Stimulated activated CD4-positive, alpha-beta T cell treated with anti-CD3 and anti-CD28 coated beads, TNF-alpha, amount 100 ng/mL, for 1 hour (primary cell): ENCODE measurements at places on chromosomes 5 and 9.
A peak's percentile ranks its signal among the peaks of the same experiment; 100 is the strongest.

- no peak for DNase-seq
Measured at GRCh38 chr5:145704724-145705123, 130.4 kb downstream of the PRELID2 start.

DNA sequence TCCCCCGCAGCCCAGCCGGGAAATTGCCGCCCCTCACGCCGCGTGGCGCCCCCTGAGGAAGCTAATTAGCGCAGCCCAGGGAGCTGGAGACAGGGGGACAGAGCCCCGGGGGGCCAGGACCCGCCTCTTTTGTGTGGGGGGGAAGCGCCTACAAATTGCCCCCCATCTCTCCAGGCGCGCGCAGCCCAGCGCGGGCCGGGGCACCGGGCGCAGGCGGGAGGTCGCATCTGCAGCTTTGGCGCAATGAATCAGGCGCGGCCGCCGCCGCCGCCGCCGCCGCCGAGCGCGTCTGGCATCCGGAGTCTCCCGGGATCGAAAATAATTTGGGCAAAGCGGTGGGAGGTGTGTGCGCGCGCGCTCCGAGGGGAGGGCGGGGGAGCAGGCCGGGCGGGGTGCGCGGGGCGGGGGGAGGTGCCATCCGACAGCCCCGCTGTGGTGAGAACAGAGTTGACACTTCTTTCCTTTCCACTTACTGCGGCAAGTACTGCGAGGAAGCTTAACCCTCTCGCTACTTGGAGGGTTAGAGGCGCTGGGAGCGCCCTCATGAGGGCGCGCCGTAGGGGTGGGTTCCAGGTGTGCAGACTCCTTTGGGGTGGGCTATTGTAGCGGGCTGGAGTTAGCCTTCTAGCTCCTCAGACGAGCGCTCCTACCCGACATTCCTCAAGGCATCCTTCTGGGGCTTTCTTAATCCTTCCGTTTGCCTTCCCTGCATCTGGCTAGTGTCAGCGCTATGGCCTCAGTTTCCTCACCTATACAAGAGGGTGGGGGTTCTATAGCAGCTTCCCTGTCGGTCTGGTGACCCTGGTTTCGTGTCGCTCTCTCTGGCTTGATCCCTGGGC, 63.1 kb downstream of the CXXC5 start:
- no peak for DNase-seq

DNA sequence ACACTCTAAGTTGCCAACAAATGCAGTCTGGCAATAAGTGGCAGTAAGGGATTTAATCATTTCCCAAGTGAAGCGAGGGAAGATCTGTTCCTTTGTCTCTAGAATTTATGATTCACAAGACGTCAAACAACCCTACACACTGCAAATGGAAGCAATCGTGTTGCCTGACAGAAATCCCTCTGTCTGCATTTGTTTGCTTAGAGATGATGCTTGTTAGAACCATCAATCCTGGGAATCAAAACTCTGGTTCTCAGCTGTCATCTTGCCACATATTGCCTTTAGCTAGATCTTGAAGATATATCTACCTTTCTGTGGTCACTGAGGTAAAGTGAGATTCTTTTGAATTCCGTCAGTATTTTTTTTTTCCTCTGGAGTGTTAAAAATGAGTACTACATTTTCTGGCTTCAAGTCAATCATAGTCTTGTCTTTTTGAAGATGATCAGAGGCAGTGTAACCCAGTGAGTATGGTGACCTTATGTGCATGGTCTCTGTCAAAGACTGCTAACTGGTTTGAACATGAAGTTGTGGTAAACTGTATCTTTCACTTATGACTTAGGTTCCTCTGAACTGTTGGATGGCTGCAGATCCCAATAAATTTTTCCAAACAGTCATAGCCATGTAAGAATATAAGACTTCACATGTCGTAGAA, 106.4 kb upstream of the STARD4 start:
- no peak for DNase-seq

DNA sequence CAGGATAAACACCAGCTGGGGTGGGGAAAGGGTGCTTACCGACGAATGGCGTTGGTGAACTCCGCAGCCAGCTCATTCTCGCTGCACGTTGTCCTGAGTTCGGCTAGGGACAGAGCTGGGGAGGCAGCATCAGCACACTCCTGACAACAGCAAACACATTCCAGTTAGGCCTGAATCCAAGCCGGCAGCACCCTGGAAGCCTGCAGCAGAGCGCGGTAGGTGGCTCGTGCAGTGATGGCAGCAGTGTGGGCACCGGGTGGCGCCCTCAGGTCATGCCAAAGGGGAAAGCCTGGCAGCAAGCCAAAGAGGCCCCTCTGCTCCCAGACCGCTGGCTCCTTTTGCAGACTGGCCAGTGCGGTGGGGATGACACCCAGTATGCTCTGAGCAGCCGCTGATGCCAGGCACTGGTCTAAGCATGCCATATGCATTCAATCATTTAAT, 66.9 kb downstream of the DCP2 start:
- DNase-seq, result no peak

GRCh38 chr9:79952401-79952800, 380.6 kb downstream of the TLE4 start:
- no peak for DNase-seq

DNA sequence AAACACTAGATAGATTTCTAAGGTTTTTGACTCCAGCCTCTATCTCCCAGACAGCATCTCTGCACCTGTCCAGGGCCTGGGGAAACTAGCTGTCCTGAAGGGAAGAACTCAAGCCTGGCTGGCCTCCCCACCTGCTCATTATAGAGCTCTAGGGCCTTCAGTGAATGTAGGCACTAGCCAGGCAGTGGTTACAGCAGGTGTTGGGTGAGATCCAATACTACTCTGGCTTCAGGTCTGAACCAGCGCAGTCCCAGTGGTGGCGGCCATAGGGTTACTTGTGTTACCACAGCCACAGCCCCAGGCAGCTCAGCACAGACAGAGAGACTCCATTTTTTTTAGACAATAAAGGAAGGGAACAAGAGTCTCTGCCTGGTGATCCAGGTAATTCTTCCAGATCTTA, 449.2 kb downstream of the IRX1 start:
- no peak for DNase-seq

GRCh38 chr5:147466360-147466980, 43.4 kb downstream of the DPYSL3 start:
- no peak for DNase-seq

- DNase-seq, result no peak
Measured at GRCh38 chr5:83072966-83073365, 4.2 kb downstream of the TMEM167A start.

GRCh38 chr9:76985581-76985980, 33.9 kb upstream of the FOXB2 start:
- no peak for DNase-seq

GRCh38 chr5:6472792-6473191, 24.1 kb downstream of the UBE2QL1 start:
- no peak for DNase-seq

DNA sequence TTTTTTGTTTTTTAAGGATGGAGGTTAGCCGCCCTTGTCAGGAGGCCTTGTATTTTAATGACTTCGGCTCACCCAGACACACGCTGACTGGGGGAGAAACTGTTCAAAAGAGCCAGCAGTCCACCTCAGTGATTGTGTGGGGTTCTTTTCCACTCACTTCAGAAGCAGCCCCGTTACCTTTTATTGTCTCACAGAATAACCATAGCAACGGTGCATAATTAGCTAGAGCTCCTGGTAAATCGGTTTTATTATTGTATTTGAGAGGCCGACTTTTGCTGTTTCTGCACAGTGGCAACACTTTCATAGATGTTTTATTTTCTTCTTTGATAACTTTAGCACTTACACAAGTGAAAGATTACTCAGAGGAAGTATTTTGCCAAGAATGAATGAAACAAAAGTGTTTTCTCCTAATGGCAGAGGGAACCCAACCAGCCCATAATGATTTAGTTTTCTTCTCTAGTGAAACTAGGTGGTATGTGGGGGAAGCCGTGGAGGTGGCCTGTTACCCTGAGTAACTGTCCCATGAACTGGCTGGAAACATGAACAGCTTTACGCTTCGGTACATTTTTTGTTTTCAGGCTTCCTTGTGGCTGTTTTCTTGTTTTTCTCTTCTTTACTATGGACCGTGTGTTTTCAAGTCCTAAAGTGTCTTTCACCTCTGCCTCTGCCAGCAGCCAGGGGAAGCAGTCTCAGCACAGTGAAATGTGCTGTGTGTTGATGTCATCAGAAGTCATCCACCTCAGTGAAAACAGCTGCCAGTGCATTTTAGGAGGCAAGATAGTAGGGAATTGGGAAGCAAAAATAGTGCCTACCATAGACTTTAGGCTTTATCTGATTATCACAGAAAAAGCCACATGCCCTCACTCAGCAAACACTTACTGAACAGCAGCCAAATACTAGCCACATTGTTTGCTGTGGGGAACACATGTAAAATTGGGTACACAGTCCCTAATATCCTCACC, 414.7 kb downstream of the KDM4C start:
- no peak for DNase-seq

DNA sequence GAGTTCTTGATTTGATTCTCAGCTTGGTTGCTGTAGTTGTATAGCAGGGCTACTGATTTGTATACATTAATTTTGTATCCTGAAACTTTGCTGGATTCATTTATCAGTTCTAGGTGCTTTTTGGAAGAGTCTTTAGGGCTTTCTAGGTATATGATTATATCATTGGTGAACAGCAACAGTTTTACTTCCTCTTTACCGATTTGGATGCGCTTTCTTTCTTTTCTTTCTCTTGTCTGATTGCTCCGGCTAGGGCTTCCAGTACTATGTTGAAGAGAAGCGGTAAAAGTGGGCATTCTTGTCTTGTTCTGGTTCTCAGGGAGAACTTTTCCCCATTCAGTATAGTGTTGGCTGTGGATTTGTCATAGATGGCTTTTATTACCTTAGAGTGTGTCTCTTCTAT, 158.9 kb downstream of the SAXO1 start:
- DNase-seq, result no peak

- no peak for DNase-seq
Measured at GRCh38 chr9:137310189-137311052, 8.3 kb upstream of the NRARP start.

DNA sequence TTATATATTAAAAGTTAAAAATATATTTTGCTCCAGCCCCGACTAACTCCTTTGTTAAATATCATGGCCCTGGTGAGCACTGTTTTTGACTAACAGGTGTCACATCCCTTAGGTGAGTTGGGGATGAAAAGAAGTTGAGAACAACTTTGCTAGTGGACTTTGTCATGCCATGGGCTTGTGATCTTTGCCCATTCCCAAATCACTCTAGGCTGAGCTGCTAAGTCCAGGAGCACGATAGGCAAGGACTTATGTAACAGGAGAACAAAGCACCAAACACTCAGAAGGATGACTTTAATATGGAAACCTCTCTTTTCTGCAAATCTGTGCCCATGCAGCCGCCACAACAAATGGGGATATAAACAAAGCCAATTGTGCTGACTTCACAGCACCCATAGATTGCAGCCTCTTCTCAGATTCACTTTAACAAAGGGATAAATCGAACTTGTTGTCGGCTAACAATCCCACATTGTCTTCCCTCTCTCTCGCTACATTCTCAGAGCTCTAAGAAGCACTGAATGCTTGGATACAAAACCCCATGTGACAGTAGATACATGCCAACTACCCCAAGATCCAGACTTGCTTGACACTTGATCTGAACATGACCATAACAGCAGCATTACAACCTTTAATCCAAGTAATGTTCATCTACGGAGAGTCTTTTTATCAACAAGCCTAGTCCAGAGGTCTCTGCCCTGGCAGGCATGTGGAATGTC, 86.8 kb upstream of the CD180 start:
- DNase-seq, result no peak

- DNase-seq, result no peak
Measured at GRCh38 chr5:58025809-58026208, 434.1 kb downstream of the PLK2 start.

DNA sequence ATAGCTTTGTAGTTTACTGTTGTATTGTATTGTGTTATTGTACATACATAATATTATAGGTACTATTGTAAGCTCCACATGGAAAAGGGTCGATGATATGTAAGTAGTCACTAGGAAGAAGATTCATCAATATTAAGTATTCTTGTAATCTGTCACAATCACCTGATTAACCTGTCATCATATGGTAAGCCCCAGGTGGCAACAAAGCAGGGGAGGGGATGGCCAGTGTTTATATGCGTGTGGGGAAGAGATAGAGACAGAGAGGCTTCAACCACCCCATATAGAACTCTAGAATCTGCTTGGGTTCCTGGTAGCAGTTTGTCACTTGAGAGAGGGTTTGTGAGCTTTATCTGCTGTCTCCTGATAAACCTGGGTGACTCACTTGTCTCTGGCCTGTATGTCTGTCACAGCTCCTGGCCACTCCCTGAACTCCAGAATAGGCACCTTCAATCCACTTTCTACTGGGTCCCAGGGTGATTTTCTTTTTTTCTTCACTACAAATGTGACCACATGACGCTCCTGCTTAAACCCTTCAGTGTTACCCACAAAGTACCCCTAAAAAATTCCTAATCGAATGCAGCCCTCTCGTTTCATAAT, 48.9 kb upstream of the CPEB4 start:
- no peak for DNase-seq

- DNase-seq, result no peak
Measured at GRCh38 chr5:34682926-34683623, 26.9 kb downstream of the RAI14 start.

GRCh38 chr5:103849934-103850333, 287.3 kb upstream of the NUDT12 start:
- no peak for DNase-seq

GRCh38 chr9:131629825-131630204, 84.5 kb downstream of the PRRT1B start:
- no peak for DNase-seq

GRCh38 chr9:92963831-92964606, 16.7 kb downstream of the FGD3 start:
- DNase-seq, result peak; percentile 43

GRCh38 chr9:134338394-134339182, 12.3 kb downstream of the RXRA start:
- no peak for DNase-seq

GRCh38 chr5:160290751-160291150, 21.6 kb downstream of the CCNJL start:
- DNase-seq, result no peak

- no peak for DNase-seq
Measured at GRCh38 chr5:96439477-96440184, 6.6 kb upstream of the PCSK1 start.

DNA sequence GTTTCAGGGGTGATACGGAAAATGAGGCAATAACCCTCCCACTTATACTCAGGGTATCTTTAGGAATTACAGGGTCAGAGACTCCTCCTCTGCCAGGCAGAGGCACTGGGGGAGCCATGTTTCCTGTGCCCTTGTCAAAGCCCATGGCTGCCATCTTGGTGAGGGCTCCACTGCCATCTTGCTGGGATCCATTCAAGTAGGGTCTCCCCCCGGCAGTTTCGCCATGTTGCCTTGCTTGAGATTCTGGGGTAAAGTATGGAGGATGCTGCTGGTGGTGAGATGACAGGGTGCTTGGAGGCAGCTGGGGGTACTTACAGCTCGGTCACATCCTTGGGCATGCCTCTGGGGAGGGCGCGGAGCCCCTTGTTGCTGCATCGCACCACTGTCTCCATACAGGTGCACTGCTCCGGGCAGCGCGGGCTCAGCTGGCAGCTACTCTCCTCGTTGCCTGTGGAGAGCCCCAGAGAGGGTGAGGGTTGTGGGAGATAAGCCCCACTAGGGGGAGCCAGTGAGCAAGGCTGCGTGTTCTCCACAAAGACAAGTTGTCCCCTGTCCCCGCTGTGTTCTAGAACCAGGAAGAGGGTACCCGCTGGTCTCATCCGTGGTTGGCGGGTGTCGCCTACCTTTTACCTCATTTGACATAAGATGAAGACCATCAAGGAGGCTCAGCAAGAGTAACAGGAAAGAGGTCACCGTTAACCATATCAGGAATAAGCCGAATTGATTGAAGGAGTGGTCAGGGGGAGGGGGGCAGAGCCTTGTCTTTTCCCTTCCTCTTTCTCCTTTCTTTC, 169.0 kb upstream of the PANK3 start:
- DNase-seq, result no peak

- no peak for DNase-seq
Measured at GRCh38 chr9:127768698-127769097, 9.8 kb downstream of the SH2D3C start.

GRCh38 chr5:73443829-73444498, 4.6 kb downstream of the FOXD1 start:
- no peak for DNase-seq
